ENCODE measurements at places on chromosomes 3 and 15.
A peak's percentile ranks its signal among the peaks of the same experiment; 100 is the strongest.

DNA sequence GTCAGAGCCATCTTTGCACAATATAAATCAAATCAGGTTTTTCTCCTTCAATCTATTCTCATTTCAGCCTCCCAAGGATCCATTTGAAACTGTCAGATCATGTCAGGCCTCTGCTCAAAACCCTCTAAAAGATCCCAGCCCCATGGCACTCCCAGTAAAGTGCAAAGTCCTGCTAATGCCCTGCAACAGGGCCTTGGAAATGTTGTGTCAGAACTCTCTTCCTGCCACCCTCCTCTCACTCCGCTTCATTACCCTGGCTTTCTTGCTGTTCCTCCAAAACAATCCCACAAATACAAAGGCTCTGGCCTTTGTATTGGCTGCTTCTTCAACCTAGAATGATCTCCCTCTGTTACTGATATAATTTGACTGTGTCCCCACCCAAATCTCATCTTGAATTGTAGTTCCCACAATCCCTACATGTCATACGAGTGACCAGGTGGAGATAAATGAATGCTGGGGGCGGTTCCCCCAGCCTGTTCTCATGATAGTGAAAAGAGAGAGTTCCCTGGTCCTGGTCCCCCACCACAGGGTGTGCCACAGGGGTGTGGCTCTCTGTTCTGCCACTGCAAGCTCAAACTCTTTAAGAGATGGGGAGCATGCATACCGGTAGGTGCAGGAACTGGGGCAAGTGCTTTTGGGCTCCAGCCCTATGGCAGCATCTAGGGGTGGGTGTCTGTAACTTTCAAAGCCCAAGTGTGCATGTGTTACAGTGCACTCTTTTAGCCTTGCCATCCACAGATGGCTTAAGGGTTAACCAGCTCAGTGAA lies 22.9 kb upstream of the TRA2B start:
- DNase-seq = no peak

DNA sequence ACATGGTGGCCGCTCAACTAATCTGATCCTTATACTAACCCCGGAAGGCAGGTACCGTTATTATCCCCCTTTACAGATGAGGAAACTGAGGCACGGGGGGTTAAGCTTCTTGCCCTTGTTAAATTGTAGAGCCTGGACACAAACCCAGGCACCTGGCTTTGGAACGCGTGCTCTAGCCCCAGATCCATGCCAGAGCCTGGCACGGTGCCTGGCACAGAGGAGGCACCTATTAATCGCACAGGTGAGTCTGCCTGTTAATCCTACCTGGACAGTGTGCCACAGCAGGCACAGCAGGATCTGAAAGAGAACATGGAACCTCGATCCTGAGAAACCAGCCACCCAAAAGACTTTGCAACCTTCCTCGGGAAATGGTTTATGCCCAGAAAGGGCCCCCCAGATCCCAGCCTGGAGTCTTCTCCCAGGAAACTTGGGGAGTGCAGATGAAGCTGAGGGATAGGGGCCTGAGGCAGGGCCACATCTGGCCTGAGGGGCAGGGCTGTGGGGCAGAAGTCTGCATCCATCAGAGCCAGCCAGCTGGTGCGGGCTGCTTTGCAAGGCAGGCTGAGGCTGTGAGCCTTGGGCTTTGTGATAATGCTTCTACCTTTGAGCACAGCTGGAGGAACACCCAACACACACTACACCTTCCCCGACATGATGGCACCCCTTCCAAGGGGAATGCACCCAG lies 55.3 kb upstream of the SLC6A1 start:
- DNase-seq = no peak

- DNase-seq = no peak
Observed at GRCh38 chr3:108342837-108343486, 46.6 kb downstream of the HHLA2 start.

- no peak for DNase-seq
Observed at GRCh38 chr3:42053476-42053875, 37.7 kb upstream of the TRAK1 start.

- no peak for DNase-seq
Observed at GRCh38 chr3:57733790-57734189, 22.3 kb upstream of the SLMAP start.

DNA sequence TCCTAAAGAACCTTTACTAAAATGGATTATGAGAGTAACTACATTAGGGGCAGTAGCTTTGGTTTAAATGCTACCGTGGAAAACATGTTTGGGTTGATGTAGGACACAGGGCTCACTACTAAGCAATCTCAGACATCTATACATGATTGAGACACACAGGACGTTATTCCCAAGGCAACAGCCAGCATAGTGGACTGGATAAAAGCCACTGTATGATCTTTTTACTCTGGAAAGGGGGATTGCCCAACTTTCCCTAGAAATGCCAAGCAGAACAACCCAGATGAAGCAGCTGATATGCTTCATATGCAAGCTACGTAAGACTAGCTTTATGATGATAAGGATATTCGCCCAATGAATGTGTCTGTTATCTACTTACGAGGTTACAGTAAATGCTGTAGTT lies 144.6 kb downstream of the MYO9A start:
- no peak for DNase-seq

DNA sequence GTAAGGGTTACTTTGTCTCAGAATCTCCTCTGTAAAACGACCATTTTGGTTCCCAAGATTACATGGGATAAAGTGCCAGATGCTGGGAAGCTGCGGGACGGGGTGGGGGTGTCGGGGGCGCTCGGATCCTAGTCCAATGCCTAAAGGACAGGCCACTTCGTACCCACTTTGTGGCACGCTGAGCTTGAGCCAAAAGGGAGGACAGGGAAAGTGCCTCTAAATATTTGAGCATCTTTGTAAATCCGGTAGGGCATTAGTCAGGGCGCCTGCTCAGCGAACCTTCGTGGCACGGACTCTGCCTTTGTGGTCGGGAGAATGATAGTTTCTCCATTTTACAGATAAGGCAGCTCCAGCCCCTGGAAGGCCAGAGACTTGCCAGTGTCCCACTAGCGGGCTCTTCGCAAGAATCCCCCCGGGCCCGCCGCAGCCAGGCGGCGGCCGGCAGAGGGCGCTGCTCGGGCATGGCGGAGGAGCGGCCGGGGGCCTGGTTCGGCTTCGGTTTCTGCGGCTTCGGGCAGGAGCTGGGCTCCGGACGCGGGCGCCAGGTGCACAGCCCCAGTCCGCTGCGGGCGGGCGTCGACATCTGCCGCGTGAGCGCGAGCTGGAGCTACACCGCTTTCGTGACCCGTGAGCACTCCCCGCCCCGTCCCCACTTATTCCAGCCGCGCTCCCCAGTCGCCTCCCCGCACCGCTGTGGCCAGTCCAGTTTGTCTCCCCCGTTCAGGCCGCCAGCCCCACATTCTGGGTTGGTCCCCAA lies 1.8 kb downstream of the RCCD1 start:
- peak; percentile 34 for DNase-seq

GRCh38 chr3:7585052-7585451 lies 724.1 kb downstream of the GRM7 start:
- no peak for DNase-seq

DNA sequence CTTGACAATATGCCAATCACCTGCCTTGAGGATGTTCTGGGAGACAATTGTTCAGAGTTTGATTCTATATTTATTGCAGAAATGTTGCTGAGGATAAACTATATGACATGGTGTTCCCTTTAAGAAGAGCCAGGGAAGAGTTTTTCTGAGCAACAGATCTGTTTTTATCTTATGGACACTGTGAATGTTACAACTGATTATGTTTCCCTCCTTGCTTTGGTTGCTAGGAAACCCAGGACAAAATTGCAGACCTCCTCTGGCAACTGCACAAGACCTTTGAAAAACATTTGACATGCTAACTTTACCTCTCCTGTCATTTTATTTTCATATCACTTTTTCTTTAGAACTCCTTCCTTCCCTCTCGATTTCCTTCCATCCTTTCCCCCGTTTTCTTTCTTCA lies 8.2 kb upstream of the TM6SF1 start:
- no peak for DNase-seq

DNA sequence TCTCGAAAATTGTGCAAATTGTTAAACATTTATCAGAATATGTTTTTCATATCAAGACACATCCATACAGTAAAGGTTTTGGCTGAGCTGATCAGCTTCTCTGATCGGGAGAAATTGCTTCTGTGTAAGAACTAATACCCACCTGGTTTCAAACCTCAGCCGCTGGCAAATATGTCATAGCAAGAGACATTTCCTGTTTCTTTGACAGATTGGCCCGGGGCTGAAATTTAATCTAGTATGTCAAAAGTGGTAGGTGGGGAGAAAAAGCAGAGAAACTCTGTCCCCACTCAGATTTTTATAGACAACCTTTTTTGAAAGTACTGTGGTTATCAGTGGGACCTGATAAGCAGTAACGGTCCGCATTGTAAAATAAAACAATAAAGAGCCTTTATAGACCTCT lies 88.8 kb upstream of the SLC24A5 start:
- DNase-seq = no peak

DNA sequence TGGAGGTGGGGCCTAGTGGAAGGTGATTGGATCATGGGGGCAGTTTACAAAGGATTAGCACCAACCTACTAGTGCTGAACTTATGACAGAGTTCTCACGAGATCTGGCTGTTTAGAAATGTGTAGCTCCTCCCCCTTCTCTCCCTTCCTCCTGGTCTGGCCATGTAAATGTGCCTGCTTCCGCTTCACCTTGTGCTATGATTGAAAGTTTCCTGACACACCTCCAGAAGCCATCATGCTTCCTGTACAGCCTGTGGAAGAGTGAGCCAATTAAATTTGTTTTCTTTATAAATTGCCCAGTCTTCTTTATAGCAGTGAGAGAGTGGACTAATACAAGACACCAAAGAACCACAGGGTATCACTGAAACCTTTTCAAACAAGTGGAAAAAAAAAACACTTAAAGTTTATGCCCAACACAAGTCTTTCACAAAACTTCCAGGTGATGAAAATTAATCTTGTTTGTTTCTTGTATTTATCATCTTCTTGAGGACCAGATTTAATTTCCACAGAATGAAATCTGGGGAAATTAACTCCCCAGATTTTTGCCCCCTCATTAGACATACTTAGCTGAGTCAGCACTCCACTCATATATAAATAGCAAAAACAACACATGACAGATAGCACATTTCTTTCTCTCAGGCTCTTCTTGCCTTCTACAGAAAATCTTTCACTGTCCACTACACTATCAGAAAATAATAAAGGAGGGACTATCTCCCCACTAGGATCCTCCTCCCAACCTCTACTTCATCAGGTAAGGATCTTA lies 847.2 kb downstream of the TUSC7 start:
- no peak for DNase-seq

DNA sequence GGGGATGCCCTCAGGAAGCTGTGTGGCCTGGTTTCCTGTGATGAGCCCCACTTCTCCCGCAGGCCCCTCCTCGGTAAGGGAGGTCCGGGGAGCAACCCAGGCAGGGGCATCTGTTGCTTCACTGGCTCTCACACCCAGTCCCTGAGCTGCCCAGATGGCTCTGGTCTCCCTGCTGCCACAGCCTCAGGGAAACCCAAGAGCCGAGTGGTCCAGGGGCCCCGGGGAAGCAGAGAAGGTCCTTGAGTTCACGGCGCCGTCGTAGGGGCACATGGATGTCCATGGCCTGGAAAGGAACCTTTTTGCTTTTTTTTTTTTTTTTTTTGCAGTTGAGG lies 13.3 kb upstream of the LRRC15 start:
- no peak for DNase-seq

DNA sequence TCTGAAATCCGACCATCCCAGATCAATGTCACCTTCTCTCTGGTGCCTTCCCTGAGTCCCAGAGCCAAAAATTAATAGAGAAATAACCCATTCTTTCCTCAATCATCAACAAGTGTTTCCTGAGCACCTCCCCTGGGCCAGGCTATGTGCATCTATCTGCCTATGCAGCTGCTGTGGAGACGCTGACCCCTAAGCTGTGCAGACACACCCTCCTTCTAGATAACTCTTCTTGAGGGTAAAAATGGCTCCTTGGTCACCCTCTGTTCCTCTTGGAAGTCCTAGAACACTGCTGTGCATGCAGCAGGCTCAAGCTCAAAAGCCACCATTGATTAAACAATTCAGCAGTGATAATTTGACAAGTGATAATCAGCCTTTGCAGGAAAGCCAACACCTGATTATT lies 18.4 kb downstream of the CA12 start:
- no peak for DNase-seq

GRCh38 chr3:87855616-87856015 lies 203.2 kb downstream of the CGGBP1 start:
- no peak for DNase-seq

GRCh38 chr3:123739106-123739505 lies 145.0 kb downstream of the MYLK start:
- DNase-seq = no peak

GRCh38 chr3:47705391-47705790 lies 76.3 kb downstream of the SMARCC1 start:
- no peak for DNase-seq

DNA sequence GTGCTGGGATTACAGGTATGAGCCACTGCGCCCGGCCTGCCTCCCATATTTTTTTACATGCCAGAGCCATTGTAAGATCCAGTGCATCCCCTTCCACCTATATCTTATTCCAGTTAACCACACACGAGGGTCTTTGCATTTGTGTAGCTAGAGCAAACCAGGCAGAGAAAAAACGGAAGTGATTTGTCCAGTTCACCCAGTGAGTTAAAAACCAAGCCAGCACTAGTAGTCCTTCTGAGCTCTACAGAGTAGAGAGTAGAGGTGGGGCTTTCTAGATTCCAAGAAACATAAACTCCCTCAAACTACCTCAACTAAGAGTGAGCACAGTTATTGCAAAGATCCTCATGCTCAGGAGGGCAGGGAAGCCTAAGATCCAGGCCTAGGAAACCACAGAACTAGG lies 34.7 kb downstream of the TMEM158 start:
- no peak for DNase-seq

DNA sequence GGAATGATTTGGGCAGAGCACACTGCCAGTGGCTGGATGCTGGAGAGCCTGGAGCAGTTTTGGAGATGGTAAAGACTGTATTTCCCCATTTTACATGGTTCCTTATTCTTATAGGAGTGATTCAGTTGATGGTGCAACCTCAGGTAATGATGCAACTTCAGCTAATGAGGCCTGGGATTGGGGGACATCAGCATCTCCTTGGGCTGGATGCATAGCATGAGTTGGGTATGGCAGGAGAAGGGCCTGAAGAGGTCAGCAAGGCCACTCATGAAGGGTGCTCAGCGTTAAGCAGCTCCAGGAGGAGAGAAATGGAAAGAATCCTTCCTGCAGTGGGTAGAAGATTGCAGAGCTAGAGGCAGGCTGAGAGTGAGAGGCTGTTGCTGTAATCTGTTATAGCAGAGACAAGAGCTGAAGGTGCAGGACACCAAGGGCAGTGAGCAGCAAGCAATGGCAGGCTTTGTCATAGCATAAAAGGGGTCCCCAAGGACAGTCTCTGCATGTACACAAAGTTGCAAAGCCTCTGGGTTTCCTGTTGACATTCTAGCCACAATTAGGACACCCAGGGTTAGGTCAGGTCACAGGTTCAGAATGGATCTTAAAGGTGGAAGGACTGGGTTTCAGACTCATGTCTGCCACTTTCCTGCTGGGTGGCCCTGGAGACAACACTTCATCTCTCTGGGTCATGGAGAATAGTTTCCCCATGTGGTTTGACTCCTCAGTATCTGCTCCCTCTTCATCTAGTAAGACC lies 29.5 kb upstream of the SNRK start:
- DNase-seq = no peak

Measured in RPMI8226 (cell line).